Activated T-helper 1 cell treated with Interleukin-2 at 50 U/mL for 16 hours (primary cell): ENCODE measurements at places on chromosomes 12 and 14.

GRCh38 chr12:45431126-45431525, 215.2 kb downstream of the ANO6 start:
- no peak for DNase-seq

- no peak for DNase-seq
Observed at GRCh38 chr14:61584331-61584741, 111.0 kb upstream of the HIF1A start.

DNA sequence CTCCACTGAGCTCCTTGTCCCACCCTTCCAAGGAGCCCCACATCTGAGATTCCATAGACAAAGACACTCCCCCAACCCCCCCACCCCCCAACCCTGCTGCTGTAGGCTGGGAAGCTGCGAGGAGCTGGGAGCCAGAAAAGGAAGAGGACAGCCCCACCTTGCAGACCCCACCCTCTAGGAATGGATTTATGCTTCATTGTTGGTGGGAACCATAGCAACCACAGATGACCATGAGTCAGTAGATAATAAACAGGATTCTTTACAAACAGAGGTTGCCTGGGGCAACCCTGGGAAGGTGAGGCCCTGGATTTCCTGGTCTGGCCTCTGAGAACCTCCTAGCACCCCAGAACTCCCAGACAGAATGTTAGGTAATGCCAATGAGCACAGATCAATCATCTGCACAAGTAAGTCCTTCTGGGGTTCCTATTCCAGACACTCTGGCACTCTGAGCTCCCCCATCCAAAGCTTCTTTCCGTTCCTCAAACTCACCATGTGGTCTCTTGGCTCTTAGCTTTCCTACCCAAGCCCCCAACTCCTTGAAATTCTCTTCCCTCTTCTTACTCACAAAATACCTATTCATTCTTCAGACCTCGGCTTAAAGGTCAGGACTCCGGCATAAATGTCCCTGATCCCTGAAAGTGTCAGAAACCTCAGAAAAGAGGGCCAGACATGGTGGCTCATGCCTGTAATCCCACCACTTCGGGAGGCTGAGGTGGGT, 15.2 kb upstream of the PLEKHG6 start:
- DNase-seq, result no peak

GRCh38 chr12:26871985-26872384, 39.0 kb upstream of the ITPR2 start:
- DNase-seq, result no peak

- no peak for DNase-seq
Observed at GRCh38 chr12:122368361-122369073, 54.0 kb downstream of the CLIP1 start.

- no peak for DNase-seq
Observed at GRCh38 chr14:92625213-92625612, 111.6 kb downstream of the RIN3 start.

- no peak for DNase-seq
Observed at GRCh38 chr12:7090222-7090998, 1.8 kb downstream of the C1R start.

- no peak for DNase-seq
Observed at GRCh38 chr12:27333403-27334009, 870 bp downstream of the BMAL2 start.
